A549 treated with CORT108297 at 1 μM for 4 hours (cell line): ENCODE measurements at places on chromosomes 12 and 14. TPM values are rescaled to one million over a fixed set of nuclear protein-coding genes. Genes with fewer than 3 reads are reported as not detected.

Gene PWP1
- 87.9 to 95.4 TPM (median 92.2 TPM) in 5 replicates for total RNA-seq

Gene ESR2
- total RNA-seq: 0.01 to 0.08 TPM (median 0.07 TPM) in 5 replicates

Gene LRR1
- total RNA-seq: 48.0 to 53.8 TPM (median 48.3 TPM) in 5 replicates

Gene RFX4
- not detected in 5 replicates for total RNA-seq

Gene SYT10
- not detected in 5 replicates for total RNA-seq

Gene CLEC4C
- not detected in 5 replicates for total RNA-seq

Gene CCDC38
- total RNA-seq: 0.06 to 0.15 TPM (median 0.09 TPM) in 5 replicates

Gene CCDC177
- 0.02 to 0.03 TPM in 2 of 5 replicates, not detected in the others for total RNA-seq

Gene NRIP2
- not detected in 5 replicates for total RNA-seq

Gene PYGL
- 105 to 143 TPM (median 133 TPM) in 5 replicates for total RNA-seq

Gene GPRC5D
- total RNA-seq: not detected in 5 replicates

Gene KRT85
- 0.02 to 0.06 TPM (median 0.05 TPM) in 3 of 5 replicates, not detected in the others for total RNA-seq

Gene IAPP
- not detected in 5 replicates for total RNA-seq

Gene NEDD8
- 441 to 466 TPM (median 453 TPM) in 5 replicates for total RNA-seq

Gene SIRT4
- total RNA-seq: 0.79 to 0.96 TPM (median 0.89 TPM) in 5 replicates

Gene OTUB2
- total RNA-seq: 3.8 to 6.0 TPM (median 4.2 TPM) in 5 replicates

Gene MYF6
- total RNA-seq: not detected in 5 replicates

Gene GPX2
- total RNA-seq: 170 to 307 TPM (median 199 TPM) in 5 replicates

Gene NANOG
- total RNA-seq: not detected in 5 replicates

Gene FSCB
- total RNA-seq: not detected in 5 replicates

Gene FOXA1
- total RNA-seq: 7.0 to 11.0 TPM (median 10.5 TPM) in 5 replicates

Gene PIWIL1
- total RNA-seq: 0.03 to 0.10 TPM in 2 of 5 replicates, not detected in the others
